ENCODE measurements at places on chromosomes 3 and 15.

GRCh38 chr3:125433611-125434041, 58.5 kb upstream of the ZNF148 start:
- DNase-seq, result no peak

- no peak for DNase-seq
Measured at GRCh38 chr3:11331101-11331500, 58.9 kb downstream of the ATG7 start.

- no peak for DNase-seq
Measured at GRCh38 chr15:80246425-80246894, 5.6 kb downstream of the CTXND1 start.

DNA sequence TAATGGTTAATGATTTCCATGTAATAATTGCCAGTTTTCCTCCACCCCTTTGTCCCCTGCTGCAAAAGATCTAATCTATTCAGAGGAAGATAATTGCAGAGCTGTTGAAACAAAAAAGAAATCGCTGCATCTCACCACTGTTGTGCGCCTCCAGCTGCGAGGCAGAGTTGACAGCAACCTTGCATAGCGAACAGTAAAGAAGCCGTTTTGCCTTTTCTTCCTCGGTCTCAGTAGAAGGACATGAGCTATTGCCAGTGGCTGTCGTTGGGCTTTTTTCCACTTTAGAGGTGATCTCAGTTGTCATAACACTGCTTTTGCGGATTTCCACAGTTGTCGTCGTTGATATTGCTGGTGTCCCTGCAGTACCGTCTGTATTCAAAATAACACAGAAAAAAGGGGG, 314.2 kb downstream of the ZNF385D start:
- DNase-seq, result peak; percentile 7

DNA sequence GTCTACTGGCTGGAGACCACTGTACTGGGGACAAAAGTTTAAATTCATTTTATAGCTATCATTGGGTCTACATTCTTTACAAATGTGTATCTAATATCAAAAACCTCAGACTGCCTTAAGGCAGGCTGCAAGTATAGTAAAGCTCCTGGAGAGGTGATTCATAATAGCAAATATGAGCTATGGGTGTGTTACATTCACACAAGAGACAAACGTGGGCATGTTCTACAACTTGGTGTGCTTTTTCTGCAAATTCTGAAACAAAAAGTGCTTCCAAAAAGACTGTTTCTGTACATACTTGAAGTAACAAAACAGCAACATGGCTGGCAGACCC, 1101.4 kb downstream of the ROBO1 start:
- no peak for DNase-seq

DNA sequence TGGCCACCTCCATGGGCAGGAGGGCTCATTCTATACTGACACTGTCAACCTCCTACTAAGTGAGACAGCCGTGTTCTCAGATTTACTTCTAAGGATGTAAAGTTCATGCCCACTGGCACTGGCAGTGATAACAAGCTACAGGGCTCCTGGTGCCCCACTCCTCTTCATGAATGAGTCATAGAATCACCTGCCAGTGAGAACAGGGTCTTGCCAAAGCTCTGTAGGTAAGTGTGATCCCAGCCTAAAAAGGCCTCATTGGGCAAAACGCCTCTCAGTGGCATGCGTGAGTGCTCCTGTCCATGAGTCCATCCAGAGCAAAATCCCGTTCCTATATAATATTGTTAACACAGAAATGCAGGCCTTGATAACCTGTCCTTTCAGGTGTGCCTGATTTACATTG, 17.4 kb downstream of the PXYLP1 start:
- DNase-seq, result no peak

DNA sequence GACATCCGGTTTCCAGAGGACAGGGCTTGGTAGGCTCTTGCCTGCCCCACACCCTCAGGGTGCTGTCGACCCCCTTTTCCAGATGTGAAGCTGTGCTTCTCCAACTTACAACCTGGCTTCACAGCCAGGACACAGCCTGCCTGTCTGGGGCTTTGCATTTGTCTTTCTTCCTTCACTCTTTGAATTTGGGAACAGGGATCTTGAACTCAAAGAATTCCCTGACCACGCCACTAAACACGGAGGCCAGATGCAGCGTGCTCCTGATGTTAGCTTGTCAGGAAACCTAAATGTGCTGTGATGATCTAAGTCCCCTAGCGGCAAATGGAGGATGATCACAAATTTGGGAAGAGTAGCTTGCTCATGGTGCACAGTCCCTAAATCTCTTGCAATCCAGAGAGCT, 244.8 kb upstream of the RGMA start:
- DNase-seq, result peak; percentile 73

DNA sequence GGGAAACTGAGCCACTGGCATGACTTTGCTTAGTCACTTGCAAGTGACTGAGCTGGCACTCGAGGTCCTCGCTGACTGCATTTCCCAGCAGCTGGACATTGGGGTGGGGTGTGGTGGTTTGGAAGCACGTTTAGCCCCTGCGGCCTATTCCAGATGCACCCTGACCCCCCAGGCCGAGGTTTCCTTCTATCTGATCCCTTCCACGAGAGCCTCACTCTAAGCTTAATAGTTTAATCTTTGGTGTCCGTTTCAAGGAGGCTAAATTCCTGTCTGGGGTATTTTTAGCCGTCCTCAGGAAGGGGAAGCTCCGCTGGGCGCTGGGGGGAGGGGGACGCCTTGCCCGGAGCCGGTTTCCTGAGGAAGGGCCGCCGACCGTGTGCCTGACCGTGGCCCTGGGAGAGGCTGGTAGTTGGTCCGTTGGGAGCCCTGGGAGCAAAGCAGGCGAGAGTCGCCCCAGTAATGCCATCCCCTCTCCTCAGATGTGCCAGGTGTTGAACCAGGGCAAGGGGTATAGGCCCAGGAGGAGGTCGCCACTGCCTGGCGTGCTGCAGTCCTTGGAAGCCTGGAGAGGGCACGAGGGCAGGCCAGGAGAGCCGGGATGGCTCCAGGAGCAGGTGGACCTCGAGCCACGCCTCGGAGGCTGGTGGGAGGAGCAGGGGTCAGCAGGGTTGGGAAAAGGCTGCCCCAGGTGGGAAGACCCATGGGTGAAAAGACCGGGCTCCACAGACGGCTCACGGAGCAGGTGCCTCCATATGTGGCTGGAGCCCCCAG, 37.2 kb downstream of the IDH2 start:
- DNase-seq, result peak; percentile 65

- DNase-seq, result no peak
Measured at GRCh38 chr3:72548461-72548860, 299.8 kb downstream of the SHQ1 start.

- DNase-seq, result no peak
Measured at GRCh38 chr3:43869491-43869890, 178.8 kb downstream of the ABHD5 start.

DNA sequence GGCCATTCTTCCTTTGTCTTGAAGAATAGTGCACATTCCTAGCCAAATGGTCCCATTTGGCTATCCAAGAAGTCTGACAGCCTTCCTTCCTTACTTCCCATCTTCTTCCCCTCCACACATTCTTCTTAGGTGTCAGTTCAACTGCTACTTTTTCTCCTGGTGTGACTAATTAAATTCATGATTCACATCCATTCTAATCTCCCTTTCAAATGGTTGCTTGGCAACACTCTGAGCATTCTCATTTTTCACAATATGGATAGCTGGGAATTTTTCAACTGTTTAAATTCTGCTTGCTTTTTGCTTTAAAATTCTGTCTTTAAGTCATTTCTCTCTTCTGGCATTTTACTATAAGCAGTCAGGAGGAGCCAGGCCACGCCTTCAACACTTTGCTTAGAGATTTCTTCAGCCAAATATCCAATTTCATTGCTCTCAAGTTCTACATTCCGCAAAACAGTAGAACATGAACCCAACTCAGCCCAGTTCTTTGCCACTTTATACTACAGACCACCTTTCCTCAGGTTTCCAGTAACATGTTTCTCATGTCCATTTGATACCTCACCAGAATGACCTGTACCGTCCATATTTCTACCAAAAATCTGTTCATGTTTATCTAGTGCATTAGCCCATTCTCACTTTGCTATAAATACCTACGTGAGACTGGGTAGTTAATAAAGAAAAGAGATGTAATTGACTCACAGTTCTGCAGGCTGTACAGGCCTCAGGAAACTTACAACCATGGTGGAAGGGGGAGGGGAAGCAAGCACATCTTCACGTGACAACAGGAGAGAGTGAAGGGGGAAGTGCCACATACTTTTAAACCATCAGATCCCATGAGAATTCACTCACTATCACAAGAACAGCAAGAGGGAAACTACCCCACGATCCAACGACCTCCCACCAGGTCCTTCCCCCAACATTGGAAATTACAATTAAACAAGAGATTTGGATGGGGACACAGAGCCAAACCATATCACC, 31.9 kb upstream of the MCF2L2 start:
- DNase-seq, result peak; percentile 10

DNA sequence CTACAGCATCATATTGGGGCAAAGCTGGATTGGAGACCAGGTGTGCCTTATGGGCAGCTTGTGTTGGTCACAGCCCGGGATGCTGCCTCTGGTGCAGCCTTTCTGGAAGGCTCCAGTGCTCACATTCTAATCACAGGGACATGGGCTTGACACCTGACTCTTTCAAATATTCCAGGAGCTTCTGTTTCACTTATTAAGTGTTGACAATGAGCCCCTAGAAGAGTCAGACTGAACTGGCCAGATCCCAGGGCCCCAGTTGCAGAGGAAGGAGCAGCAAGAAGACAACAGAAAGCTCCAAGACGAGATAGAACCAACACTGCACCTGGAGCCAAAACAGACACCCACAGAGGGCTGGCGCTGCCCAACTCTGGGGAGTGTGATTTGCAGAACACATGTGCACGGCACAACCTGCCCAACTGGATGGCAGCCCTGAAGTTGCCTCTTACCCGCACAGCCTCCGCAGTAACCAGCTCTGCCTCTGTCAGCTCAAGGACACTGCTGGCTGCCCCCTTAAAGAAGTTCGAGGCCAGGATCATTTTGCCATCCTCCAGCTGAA, 30.3 kb downstream of the ALDH1L1 start:
- no peak for DNase-seq

DNA sequence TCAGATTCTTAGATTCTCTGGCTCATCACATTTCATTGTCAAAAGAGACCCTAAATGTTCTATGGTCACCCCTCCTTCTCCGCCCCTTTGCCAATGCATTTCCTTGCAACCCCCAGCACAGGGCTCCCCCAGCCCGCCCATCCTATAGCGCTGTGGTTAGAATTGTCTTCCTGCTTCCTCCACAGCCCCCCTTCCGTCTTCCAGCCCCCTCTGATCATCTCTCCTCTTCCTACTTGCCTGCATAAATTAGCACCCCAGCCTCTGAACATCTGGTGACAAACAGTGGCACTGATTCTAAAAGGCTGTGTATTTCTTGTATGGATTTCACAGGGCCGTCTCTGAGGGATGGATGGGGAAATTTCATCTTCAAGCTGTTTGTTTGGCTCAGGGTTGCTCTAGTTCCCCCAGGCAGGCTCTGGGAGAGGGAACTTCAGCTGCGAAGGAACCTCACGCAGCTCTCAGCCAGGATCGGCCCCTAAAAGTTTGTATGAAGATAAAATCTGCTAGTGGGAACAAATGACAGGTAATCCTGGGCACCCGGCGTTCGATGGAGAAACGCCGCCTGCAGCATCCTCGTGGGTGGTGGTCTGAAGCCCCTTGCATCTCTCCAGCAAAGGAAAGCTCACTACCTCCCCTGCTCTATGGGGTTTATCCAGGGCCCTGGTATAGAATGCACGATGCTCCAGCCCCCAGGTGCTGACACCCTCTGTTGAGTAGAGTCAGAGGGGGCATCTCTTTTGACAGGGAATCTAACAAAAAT, 83.0 kb downstream of the WNT7A start:
- DNase-seq, result no peak

- DNase-seq, result no peak
Measured at GRCh38 chr15:80174017-80174746, 21.4 kb downstream of the FAH start.

DNA sequence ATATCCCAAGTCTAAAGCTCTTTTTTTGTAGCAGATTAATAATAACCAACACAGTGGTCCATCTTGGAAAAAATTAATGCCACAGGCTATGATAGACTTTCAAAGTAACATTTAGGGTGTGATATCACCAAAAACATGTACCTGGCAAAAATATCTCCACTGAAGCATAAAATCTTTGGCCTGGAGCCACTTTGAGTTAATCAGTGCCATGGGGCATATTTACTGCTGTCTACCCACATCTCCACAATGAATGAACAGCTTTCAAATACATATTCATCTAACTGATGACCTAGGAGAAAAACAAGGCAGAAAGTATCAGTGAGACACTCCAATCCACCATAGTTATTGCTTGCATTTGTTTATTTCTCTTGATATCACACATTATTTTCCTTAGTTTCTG, 296.0 kb upstream of the MDFIC2 start:
- DNase-seq, result no peak

DNA sequence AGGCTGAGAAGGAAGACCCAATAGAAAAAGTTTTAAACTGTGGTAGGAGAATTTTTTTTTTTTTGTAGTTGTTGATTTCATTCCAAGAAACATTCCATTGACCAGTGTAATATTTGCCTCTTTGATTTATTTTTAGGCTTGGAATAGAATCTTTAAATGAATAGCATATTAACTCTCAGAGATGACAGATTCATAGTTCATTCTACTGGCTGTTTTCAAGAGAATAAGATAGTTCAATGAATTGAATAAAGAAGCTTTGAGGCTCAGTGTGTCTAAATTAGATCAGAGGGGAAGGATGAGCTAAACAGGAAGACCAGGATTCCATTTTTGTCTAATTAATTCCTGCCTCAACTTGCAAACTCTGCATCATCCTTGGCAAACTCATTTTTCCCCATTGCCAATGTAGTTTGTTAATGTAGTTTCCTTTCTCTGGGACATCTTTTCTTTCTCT, 98.4 kb downstream of the NAALADL2 start:
- DNase-seq, result no peak

DNA sequence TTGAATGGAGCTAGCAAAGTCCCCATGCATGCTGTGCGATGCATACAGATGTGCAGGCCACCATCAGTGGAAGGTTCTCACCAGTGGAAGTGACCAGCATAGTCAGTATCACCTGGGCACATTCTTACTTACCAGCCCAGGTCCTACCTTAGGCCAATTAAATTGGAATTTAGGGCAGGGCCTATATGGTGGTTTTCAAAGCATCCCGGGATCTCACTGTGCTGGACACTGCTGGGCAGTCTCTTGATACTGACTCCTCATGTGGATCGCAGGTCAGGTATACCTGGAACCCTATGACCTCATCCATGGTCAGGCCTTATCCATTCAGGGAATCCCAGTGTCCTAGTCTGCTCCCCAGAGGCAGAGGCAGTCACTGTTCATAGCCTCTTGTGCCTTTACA, 336.6 kb upstream of the NR2E3 start:
- DNase-seq, result no peak
